ELF-1 (cell line): ENCODE measurements at places on chromosomes 12 and 14.

- DNase-seq: peak; percentile 92
Observed at GRCh38 chr14:68814539-68815297, 21.9 kb upstream of the ZFP36L1 start.

- DNase-seq: no peak
Observed at GRCh38 chr12:12539028-12539810, 23.4 kb downstream of the DUSP16 start.

GRCh38 chr12:106317406-106318082, 15.0 kb downstream of the TCP11L2 start:
- DNase-seq: no peak

DNA sequence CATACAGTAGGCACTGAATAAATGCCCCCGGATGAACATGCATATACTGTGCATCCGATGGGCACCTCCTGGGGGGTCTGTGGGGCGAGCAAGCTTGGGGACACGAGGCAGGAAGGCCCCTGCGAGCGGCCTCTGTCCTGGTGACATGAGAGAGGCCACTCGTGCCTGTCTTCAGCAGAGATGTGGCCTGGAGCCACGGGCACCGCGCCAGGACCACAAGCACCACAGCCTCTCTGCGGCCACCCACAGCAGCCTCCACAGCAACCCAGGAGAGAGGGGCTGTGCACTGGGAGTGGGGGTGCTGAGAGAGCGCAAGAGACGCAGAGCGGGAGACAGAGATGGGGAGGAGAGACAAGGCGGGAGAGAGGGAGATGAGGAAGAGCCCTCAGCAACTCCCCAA, 118.5 kb downstream of the RFLNA start:
- DNase-seq: no peak

DNA sequence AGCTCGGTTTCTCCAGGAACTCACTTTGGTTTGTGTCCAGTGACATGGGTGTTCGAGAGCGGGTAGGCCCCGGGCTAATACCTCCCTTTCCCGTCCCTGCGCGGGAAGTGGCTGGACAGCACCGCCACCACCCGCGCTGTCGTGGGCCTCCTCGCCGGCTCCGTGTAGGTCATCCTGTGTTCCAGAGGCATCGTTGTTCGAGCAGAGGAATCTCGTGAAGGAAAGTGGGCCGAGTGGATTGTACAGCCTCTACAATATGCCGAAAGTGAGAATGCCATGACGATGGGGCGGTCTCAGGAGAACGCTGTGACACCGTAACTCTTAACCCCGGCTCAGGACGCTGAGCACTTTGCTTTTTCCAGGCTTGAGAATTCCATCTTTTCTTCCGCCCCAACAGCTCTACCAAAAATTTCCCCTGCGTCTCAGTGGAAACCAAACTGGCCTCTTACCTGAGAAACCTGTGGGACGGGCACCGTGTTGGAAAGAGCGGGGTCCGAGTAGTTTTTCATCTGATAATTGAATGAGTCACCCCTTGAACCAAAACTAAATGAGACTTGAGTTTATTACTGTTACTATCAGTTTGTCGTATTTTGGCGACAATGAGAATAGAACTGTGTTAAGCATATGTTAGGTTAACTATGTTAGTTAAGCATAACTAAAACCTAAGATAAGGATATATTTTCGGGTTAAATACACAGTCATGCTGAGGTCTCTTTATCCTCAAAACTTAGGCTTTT, 510 bp downstream of the EIF2S1 start:
- DNase-seq: no peak

GRCh38 chr12:109873653-109874052, 6.7 kb downstream of the GLTP start:
- DNase-seq: no peak

DNA sequence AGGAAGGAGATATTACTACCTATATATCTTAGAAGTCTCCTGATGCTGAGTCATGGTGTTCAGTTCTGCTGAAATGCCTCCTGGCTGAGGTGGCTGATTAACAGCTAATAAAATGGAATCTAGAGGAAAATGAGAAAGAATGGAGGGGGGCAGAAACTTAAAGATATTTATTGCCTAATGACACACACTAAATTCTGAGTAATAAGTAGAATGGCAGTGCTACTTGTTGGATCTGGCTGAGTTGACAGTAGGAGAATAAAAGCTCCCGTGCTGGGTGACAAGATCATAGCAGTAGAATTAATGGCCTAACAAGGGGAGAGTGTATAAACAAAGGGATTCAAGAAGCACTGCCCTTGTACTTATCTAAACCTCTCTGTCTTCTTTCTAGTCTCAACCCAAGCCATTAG, 137.5 kb downstream of the CNTN1 start:
- no peak for DNase-seq

DNA sequence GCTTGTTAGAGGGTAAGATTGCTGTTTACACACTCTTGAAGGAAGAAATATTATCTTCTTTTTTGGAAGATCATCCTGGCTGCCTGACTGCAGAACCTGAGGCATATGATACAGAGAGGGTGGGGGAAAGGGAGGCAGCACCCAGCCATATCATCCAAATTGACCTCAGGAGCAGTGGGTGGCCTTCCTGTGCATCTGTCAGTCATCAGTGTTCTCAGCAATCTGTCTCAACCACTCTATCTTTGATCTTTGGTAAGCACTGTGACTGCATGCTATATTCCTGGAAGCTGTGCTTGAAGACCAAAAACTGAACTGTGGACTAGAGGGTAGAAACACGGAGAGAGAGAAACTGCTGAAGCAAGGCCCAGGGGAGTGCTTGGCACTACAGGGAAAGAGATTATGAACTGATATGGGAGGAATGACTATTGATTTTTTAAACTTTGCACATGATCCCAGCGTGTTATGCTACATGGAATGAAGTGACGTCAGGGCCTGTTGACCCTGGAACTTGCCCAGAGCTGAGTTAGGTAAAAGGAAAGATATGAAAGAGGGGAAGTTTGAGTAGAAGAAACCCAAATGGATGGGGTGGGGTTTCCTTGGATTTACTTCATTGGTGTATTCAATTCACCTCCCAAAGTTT, 171.5 kb downstream of the ASCL1 start:
- DNase-seq: no peak

GRCh38 chr12:54032086-54032619, 697 bp upstream of the HOXC5 start:
- DNase-seq: no peak

DNA sequence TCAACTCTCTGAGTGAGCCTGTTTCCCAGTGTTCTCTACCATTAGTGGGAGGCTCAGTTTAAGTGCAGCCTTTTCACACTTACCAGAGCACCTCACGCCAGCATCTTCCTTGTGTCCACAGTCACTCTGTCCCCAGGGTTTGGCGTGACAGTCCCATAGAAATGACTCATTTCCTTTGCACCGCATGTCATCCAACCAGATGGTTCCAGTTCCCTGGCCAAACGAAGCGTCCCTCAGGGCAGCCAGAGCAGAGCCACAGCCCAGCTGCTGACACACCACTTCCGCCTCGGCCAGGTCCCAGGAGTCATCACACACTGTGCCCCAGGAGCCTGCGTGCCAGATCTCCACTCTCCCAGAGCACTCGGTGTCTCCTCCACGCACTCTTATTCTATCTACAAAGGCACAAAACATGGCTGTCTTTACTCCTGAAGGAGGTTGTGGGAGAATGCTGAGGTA, 65.4 kb downstream of the ACSM4 start:
- peak; percentile 34 for DNase-seq
